ENCODE measurements at places on chromosomes 7 and 10.

GRCh38 chr10:77479586-77479985, 158.0 kb downstream of the KCNMA1 start:
- no peak for DNase-seq

DNA sequence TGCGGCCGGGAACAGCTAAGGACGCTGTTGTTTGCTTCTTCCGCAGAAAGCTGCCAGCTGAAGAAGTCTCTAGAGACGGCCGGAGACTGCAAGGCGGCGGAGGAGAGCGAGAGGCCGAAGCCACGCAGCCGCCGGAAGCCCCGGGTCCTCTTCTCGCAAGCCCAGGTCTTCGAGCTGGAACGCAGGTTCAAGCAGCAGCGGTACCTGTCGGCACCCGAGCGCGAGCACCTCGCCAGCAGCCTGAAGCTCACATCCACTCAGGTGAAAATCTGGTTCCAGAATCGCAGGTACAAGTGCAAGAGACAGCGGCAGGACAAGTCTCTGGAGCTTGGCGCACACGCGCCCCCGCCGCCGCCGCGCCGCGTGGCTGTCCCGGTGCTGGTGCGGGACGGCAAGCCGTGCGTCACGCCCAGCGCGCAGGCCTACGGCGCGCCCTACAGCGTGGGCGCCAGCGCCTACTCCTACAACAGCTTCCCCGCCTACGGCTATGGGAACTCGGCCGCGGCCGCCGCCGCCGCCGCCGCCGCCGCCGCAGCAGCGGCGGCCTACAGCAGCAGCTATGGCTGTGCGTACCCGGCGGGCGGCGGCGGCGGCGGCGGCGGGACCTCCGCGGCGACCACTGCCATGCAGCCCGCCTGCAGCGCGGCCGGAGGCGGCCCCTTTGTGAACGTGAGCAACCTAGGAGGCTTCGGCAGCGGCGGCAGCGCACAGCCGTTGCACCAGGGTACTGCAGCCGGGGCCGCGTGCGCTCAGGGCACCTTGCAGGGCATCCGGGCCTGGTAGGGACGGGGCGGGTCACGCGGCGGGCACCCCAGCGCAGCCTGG, 2.4 kb downstream of the NKX2-3 start:
- no peak for DNase-seq

GRCh38 chr10:74589226-74589673, 237.2 kb upstream of the KAT6B start:
- peak; percentile 60 for DNase-seq

GRCh38 chr10:97736403-97736901, 476 bp upstream of the ZFYVE27 start:
- no peak for DNase-seq

DNA sequence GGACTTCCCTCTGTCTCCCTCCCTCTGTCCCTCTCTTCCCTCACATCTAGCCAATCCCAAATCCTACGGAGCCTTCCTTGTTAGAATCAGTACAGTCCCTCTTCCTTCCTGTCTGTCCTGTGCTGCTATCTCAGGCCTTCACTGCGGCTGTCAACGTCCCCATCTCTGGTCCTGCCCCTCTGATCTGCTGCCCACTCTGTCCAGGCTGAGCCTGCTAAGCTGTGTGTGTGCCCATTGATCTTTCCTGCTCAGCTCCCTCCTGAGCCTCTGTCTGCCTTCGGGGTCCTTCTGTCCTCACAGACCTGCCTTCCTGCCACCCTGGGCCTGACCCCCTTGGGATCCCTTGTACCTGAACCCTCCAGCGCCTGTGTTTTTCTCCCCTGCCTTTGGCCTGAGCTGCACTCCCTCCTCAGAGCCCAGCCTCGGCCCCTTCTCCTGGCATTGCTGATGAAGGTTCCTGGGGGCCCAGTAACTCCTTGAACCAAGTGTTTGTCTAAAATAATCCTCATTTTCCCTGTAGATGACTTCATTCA, 182.1 kb upstream of the SHH start:
- no peak for DNase-seq

DNA sequence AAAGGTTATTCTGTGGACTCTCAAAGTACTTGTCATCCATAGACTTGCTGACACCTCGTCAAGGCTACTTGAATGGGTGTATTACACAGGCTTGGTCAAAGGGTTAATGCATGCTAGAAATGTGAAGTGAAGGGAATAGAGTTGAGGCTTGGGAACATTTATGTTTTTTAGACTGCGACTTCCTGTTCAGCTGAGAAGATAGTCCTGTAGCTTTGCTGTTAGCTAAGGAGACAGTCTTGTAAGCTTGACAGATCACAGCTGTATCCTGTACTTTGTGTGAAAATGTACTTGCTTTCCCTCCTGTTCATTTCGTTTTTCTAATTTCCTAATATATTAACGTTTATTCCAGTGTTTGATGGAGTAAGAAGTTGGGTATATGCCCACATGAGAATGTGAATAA, 52.1 kb downstream of the ADD3 start:
- no peak for DNase-seq

- no peak for DNase-seq
Measured at GRCh38 chr7:42128703-42129102, 108.3 kb downstream of the GLI3 start.

DNA sequence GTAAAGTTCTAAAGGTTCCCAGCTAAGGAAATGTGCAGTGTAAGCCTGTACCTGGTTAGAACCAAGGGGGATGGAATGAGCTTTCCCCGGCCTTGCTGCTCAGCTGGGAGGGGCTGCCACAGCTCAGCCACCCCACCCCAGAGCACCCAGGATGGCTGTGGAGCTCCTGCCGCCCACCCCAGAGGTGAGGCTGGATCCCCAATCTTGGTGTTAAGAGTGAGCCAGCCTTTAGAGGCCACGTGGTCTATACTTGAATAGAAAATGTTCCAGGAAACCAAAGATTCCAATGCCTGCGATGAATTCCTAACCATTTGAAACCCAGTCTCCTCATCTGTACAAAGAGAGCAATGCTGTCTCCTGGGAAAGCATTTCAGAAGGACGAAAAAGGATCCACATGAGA, 16.5 kb downstream of the DIP2C start:
- DNase-seq: no peak

DNA sequence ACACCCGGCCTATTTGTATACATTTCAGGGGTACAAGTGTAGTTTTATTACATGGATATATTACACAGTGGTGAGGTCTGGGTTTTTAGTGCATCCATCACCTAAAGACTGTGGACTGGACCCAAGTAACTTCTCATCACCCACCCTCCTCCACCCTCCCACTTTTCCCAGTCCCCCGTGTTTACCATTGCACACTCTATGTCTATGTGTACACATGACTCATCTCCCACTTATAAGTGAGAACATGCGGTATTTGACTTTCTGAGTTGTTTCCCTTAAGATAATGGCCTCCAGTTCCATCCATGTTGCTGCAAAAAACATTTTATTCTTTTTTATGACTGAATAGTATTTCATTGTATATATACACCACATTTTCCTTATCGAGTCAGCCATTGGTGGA, 98.9 kb upstream of the WAC start:
- DNase-seq: no peak

- DNase-seq: no peak
Measured at GRCh38 chr10:7412928-7413282, 2.1 kb upstream of the SFMBT2 start.

DNA sequence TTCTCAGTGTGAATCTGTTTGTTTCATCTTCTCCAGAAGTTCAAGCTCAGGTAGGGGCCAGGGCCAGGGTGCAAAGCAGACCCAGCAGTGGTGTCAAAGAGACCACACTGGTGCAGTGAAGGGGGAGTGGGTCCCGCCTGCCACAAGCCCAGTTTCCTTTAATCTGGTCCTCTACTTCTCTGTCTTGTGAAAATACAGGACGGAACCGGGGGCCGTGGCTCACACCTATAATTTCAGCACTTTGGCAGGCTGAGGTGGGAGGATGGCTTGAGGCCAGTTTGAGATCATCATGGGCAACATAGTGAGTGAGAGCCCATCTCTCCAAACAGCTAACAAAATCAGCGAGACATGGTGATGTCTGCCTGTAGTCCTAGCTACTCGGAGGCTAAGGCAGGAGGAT, 109.0 kb downstream of the SLIT1 start:
- no peak for DNase-seq

GRCh38 chr7:26691406-26691805, 173.0 kb downstream of the SKAP2 start:
- no peak for DNase-seq

DNA sequence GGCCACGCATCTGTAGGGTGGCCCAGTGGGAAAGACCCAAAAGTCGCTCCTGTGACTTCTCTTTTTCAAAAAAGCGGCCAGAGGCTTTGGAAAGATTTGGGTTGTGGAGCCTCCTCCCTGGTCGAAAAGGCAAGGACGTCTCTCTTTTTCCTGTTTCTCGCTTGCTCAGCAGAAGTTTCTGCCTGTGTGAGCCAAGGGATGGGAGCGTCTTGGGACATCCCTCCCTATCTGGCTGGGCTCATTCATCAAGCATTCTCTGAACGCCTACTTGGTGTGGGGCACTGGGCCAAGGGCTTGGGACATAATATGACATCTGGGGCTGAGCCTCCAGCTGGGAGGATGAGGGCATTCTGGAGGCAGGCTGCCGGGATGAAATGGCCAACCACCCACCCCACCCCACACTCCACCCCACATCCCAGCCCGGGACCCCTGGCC, 120.9 kb downstream of the C10orf105 start:
- DNase-seq: no peak

- no peak for DNase-seq
Measured at GRCh38 chr7:120898715-120899499, 41.0 kb upstream of the TSPAN12 start.

DNA sequence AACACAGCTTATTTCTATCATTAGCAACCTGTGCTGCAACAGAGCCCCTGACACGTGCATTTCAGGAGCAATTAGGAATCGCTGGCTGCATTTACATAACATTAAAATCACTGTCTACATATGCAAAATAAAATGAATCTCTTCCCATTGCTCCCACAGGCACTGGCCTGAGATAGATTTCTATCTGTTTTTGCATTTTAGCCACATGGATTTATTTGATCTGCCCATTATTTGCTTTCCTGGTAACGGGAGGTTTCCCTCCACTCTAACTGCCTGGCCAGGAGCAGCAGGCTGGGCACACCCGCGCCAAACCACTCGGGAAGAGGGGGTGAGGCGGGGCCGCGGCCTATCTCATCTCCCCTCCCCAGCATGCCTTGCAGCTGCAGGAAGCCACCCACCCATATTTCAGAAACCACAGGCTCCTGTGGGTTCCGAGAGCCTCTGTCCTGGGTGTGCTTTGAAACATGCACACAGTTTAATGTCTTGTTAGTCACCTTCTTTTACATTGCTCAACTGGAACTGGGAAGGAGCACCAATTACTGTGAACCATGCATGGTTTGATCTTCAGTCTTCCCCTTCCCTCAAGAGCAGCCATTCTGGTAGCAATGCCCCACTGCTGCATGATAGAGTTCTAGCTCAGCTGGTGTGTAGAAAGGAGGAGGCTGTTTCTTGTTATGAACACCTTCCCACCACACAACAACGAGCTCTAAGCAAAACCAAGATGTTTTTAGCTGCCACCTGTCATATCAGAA, 37.7 kb upstream of the IKZF1 start:
- peak; percentile 58 for DNase-seq

- DNase-seq: no peak
Measured at GRCh38 chr10:70494536-70494935, 16.0 kb downstream of the PALD1 start.

DNA sequence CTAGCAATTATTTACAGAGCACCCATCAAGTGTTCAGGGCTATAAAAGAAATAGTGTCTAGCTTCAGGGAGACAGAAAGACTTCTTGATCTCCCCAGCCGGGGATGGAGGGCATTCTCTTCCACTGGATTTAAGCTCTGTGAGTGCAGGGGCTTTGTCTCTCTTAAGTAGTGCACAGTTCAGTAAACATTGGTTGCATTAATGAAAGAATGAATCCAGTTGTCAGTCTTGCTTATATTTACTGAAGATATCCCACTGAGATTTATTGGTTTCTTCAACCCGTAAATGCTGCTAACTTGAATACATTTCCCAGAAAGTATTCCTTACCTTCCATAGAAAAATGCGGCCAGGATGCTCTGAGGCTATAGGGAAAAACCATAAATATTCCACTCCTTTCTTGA, 41.9 kb downstream of the AUTS2 start:
- DNase-seq: no peak

DNA sequence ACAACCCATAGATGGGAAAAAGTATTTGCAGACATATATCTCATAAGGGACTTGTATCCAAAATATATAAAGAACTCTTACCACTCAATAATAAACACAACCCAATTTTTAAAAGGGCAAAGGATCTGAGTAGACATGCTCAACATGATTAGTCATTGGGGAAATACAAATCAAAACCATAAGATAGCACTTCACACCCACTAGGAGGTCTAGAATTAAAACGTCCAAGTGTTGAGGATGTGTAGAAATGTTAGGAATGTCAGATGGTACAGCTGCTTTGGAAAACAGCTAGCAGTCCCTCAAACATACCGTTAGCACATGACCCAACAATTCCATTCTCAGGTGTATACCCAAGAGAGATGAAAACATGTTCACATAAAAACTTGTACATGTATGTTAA, 8.3 kb downstream of the PSTK start:
- no peak for DNase-seq

GRCh38 chr10:59830601-59831259, 75.6 kb downstream of the CCDC6 start:
- no peak for DNase-seq

DNA sequence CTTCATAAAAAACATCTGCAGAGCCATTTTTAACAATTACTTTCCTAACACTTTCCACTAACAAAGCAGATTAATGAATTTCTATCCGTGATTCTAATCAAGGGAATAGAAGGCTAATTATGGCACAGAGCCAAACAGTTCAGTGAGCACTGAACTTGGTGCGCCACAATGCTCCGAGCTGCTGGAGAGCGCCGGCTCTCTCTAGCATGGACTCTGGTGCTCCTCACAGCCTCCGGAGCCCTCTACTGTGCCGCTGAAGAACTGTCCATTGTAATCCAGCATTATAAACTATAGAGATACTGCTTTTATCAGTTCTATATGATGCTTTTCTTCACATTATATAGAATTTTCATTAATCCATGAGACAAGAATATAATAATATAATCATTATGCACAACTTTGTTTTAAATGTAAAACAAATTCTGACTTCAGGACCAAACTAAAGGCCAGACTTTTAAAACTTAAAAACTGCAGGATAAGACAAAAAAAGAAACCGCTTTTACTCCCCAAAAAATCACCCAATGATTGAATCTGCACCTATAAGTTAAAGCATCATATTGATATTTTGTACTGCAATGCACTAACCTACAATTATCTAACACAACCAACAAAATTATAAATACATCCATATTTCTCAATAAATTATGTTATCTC, 123.6 kb downstream of the RNF32 start:
- no peak for DNase-seq

DNA sequence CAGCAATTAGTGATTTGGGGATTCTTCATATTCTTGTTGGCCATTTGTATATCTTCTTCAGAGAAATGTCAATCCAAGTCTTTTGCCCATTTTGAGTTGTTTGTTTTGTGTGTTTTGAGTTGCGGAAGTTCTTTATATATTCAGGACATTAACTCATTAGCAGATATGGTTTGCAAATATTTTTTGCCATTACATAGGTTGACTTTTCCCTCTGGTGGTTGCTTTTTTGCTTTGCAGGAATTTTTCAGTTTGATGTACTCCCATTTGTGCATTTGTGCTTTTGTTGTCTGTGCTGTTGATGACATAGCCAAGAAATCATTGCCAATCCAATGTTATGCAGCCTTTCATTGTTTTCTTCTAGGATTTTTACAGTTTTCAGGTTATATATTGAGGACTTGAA, 63.6 kb upstream of the DNAJC1 start:
- no peak for DNase-seq

- no peak for DNase-seq
Measured at GRCh38 chr10:34895977-34896376, 80.9 kb upstream of the PARD3 start.

- no peak for DNase-seq
Measured at GRCh38 chr7:81294897-81295515, 376.2 kb upstream of the SEMA3C start.

Measured in activated CD8-positive, alpha-beta memory T cell treated with anti-CD3 and anti-CD28 coated beads for 4 hours (primary cell).